Activated T-cell treated with anti-CD3 and anti-CD28 coated beads for 4 hours (primary cell): ENCODE measurements at places on chromosomes 11 and 22.
A peak's percentile ranks its signal among the peaks of the same experiment; 100 is the strongest.

DNA sequence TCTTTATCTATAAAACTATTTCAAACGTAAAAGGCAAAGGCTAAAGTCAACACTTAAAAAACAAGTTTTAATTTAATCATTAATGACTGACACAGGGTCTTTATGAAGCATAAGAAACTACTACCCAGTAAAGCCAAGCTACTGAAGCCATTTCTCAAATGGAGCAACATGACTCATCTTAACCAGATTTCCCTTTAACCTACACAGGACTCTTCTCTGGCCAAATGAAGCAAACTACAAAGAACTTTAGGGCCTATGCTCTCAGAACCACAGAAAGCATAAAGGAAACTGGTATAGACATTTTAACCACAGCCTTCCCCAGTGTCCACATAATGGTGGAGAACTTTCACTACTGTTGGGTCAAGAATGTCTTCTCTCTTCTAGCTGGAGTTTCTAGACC is 34.7 kb downstream of the ALG9 start:
- no peak for DNase-seq

GRCh38 chr11:130847517-130847916 is 68.8 kb downstream of the SNX19 start:
- DNase-seq = no peak

DNA sequence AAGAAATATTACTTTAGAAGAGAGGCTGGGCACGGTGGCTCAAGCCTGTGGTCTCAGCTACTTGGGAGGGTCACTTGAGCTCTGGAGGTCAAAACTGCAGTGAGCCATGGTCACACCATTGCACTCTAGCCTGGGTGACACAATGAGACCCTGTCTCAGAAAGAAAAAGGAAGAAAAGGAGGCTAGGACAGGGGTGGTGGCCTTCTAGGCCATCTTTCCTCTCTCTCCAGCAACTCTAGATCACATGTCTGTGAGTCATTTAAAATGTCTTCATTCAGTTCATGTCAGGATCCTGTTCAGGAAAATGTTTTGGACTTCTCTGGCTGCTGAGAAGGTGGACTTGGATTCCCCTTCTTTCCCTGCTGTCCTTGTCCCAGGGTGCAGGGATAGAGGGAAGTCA is 53.3 kb downstream of the PPFIA1 start:
- no peak for DNase-seq

DNA sequence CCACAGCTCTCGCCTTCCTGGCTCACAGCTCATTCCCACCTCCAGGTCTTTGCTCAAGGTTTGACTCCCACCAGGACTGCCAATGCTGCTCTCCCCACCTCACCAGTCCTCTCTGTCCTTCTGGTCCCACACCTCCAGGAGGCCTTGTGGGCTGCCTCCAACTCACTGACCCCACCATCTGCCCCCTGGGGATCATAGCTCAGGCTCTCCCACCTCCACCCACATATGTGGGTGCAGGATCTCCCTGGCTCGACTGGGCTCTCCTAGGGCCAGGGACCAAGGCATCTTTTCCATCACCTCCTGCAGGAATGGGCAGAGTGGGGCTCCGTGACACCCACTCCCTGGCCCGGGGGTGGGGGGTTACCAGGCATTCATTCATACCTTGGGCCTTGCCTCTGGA is 13.8 kb upstream of the SSTR3 start:
- no peak for DNase-seq

GRCh38 chr22:46966495-46966845 is 204.0 kb downstream of the TBC1D22A start:
- no peak for DNase-seq

DNA sequence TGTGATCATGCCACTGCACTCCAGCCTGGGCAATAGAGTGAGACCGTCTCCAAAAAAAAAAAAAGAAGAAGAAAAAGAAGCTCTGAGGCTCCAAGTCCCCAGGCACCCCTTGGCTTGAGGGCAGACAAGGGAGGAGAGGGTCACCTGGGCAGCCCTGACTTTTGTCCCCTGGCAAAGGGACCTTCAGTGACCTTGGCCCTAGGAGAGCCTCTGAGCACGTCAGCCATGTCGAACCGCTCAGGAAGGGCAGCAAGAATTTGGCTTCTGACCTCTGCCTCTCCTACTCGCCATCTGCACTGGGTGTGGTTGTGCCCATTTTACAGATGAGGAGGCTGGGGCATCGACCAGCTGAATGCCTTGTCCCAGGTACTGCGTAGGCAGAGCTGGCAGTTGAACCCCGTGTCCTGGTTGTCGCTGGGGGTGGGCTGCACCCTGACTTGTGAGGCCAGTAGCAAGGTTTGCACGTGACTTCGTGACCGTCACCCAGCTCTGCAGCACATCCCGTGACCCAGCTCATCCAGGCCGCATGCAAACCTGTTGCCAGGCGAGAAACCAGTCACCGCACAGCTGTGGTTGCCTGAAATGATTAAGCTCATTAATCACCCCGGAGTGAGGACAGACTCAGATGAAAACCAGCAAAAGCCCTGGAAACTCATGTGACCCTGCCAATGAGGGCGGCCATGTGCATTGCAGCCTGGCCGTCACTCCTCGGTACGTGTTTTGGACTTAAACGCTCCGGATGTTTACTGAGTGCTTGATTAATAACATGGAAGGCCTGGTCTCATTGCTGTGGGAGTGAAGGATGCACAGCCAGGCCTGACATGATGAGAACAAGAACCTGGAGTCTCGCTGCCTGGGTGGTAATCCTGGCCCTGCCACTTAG is 47.7 kb upstream of the PPP6R3 start:
- no peak for DNase-seq

DNA sequence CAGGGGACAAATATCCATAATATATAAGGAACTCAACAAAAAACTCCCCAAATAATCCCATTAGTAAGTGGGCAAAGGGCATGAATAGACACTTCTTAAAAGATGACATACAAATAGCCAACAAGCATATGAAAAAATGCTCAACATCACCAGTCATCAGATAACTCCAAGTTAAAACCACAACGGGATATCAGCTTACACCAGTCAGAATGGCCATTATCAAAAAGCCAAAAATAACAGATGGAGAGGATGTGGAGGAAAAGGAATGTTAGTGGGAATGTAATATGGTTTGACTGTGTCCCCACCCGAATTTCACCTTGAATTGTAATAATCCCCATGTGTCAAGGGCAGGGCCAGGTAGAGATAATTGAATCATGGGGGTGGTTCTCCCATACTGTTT is 350.1 kb downstream of the GUCY1A2 start:
- DNase-seq = no peak

GRCh38 chr22:45768490-45768889 is 96.9 kb downstream of the ATXN10 start:
- DNase-seq = no peak

DNA sequence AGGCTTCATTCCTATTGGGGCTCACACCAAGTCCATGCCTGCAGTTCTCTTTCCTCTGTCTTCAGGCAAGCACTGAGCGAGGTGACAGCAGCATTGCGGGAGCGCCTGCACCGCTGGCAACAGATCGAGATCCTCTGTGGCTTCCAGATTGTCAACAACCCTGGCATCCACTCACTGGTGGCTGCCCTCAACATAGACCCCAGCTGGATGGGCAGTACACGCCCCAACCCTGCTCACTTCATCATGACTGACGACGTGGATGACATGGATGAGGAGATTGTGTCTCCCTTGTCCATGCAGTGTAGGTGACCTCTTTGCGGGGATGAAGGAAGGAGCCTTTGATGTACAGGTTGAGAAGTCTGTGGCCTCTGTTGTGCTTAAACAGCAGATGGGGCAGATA is 11.4 kb upstream of the RRM1 start:
- no peak for DNase-seq

DNA sequence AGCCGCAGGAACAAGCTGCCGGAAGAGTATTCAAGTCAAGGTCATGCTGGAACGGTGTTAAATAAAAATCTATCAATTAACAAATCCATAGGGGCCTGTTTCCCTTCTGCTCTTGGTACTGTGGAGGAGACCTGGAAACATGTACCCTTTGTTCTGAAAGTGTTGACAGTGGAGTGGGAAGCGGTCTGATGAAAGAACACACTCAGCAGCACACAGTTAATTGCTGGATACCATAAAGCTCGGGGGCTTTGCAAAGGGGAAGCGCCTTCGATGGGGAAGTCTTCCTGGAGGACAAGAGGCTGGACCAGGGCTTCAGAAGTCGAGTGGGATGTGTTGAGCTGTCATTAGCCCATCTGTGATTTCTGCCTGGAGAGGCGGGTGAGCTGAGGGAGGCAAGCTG is 112.5 kb upstream of the CLPB start:
- DNase-seq = no peak

- DNase-seq = no peak
Measured at GRCh38 chr22:19545935-19546207, 21.7 kb upstream of the CLDN5 start.

DNA sequence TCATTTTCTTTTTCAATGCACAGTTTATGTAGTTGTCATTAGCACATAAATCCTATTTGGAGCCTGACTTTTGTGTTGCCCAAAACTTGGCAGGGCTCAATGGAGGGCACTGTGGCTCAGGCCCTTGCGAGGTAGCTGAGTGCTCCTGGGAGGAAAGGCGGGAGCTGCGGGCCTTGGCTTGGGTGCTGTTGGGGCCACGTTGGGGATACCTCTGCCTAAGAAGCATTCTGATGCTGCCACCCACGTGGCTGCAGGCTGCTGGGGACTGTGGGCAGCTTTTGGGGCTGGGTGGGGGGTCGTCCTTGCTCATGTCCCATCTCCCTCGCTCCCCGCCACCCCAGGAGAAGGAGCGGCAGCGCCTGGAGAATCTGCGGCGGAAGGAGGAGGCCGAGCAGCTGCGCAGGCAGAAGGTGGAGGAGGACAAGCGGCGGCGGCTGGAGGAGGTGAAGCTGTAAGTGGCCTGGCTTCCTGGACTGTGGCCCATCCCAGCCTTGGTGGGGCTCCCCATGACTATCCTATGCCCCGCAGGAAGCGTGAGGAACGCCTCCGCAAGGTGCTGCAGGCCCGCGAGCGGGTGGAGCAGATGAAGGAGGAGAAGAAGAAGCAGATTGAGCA is 20.9 kb downstream of the INCENP start:
- no peak for DNase-seq

- DNase-seq = no peak
Measured at GRCh38 chr11:115539844-115540243, 35.6 kb upstream of the CADM1 start.

- DNase-seq = no peak
Measured at GRCh38 chr22:30033137-30033536, 47.1 kb upstream of the HORMAD2 start.

DNA sequence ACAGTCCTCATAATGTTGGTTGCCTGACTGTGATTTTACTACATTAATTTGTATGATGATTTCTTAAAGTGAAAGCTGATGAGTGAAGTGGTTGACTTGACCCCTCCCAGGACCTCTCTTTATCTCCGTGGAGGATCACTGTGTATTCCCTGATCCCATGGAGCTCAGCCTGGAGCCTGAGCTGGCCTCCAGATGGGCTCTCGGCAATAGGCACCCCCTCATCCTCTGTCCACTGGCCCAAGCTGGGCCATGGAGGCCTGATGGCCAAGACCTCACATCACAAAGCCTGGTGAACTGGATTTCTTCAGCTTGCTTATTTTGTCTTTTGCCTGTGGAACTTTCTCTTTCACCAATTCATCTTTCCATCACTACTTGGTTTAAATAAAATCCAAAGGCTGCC is 75.2 kb downstream of the WNT11 start:
- DNase-seq = no peak

GRCh38 chr11:119115484-119116234 is 5.7 kb upstream of the HINFP start:
- DNase-seq = no peak

DNA sequence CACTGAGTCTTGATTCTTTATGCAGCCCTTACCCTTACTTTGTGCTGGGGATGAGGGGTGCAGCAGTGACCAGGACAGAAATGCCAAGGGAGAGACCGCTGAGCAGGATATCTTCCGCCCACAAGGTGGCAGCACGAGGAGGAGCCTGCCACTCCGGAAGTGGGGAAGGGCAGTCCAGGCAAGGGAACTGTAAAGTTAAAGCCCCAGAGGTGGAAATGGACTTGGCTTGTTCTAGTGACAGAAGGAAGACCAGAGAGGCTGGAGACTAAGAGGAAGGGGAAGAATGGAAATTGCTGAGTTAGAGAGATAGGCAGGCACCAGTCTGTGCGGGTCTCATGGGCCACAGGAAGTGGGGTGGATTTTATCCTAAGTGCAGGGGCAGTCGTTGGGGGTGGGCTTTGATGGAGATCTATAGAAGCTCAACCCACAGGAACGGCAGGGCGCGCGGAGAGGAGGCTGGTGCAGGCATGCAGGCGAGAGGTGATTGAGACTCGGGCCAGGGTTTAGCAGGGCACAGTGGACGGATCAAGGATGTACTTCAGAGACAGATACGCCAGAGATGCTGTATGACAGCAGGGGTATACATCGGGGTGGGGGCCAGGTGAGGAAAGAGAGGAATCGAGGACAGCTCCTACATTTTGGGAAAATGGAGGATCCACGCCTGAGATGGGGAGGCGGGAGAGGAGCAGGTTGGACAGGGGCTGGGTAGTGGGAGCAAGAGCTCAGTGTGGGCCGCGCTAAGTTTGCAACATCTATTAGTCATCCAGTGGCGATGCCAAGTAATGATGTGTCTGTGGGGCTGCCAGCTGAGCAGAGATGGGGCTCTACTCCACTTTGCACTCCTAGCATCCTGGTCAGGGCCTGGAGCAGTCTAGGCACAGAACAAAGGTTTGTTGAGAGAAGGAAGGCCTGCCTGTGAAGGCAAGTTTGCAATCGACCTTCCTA is 3.3 kb upstream of the GRK2 start:
- peak; percentile 52 for DNase-seq

DNA sequence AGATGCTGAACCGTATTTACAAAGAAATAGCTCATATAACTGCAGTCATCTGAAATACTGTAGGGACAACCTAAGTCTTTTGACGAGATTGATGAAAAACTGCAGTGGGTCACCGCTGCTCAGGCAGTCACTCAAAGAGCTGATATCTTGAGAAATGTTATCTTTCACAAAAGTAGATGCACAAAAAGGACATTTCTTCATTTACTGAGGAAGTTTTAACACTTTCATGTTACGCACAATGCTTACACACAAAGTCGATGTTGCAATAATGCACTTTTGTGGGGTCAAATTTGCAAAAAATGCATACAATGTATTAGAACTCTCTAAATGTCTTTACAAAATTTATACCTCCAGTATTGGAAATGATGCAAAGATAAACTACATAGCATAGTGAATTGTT is 16.2 kb upstream of the OR10V1 start:
- no peak for DNase-seq

GRCh38 chr22:44736581-44737405 is 15.6 kb upstream of the ARHGAP8 start:
- DNase-seq = no peak

DNA sequence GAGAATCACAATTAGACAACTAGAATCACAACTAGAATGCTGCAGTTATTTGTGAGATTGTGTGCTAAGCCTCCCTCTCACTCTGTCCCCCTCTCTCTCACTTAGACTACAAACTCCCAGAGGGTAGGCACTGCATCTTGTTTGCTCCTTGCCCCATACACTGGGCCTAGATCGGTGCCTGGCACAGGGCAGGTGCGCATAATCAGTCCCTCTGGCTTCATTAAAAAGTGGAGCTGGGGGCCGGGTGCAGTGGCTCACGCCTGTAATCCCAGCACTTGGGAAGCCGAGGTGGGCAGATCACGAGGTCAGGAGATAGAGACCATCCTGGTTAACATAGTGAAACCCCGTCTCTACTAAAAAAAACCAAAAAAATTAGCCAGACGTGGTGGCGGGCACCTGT is 456.8 kb downstream of the MIAT start:
- DNase-seq = no peak
